ENCODE measurements at places on chromosomes 1 and 21. TPM values are rescaled to one million over a fixed set of nuclear protein-coding genes. Genes with fewer than 3 reads are reported as not detected.

DNA sequence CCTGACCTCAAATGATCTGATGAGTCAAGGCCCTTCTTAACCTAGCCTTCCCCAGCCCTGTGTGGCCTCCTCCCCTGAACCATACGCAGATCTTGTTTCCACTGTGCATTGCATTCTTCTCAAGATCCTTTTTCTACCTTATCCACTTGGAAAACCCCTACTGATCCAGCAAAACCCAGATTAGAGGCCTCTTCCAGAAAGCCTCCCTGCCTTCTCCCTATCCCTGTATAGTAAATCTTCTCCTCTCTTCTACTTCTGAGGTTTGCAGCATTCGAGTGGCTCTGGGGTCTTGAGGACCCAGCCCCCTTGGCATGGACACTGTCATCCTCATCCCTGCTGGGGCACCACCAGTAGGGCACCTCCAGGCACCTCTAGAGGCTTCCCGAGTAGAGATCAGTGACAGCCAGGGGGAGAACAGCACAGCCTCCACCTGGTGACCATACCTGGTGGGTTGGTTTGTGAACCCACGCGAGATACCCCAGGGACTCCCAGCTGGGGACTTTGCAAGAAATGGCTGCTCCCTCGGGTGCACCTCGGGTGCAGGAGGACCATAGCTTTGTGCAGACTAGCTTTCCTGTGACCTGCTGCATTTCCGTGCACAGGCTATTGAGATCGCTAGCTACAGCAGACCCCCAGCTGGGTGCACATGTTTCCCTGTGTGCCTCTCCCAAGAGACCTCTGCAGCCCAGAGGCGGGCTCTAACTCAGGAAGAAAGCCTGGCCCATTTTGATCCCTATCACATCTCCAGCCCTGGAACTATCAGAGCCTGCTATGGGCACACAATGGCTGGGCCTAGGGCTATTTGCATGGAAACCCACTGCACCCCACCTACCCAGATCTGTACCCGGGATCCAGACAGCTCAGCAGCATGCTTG is 34.2 kb downstream of the MATN1 start:
- DNase-seq = no peak

DNA sequence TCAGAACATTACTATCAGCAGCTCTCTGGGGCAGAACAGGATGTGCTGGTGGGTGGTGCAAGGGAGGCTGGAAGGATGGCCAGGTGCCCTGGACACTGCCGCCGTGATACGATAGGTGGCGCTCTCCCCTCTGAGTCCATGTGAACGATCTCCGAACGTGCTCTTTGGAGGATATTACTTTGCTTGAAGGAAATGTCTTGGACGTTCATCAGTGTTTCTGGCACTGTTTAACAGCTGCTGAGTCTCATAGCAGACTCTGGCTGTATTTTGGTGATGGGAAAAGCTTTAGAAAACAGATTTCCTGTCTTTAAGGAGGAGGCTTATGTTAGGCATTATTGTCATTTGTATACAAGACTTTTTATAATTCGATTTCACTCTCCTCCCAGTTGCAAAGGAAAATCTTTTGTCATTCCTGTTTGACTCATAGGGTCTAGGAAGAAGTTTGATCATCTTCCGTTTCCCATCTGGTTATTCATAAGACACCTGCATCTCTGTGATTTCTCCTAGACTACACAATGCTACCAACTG is 386.2 kb upstream of the ADGRL2 start:
- DNase-seq = no peak

GRCh38 chr1:195251900-195252299 is 1356.3 kb downstream of the KCNT2 start:
- DNase-seq = no peak

- DNase-seq = no peak
Measured at GRCh38 chr1:190663962-190664361, 186.3 kb upstream of the BRINP3 start.

- no peak for DNase-seq
Measured at GRCh38 chr21:25855576-25855975, 120.8 kb downstream of the GABPA start.

GRCh38 chr1:157269656-157270375 is 131.6 kb upstream of the ETV3 start:
- DNase-seq = no peak

DNA sequence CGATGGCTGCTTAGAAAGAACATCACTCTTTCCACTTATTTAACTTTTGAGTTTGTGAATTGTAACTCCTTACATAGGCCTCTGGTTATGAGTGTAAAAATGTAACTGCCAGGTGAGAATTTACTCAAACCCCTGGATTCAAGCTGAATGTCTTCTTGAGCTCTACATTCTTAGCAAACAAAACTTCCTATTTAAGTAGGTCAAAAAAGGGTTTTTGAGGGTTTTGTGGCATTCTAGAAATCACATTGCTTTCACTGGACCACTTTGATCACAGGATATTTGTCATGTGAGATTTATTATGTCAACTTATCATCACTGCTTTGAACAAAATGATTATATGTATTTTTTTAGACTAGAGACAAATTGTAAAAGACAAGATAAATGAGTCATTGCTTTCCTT is 5.7 kb downstream of the IL23R start:
- no peak for DNase-seq

Gene LCE3D
- not detected for total RNA-seq

- no peak for DNase-seq
Measured at GRCh38 chr1:95384567-95384966, 150.6 kb downstream of the RWDD3 start.

GRCh38 chr1:8111560-8111959 is 85.5 kb upstream of the ERRFI1 start:
- DNase-seq = no peak

Gene ATXN7L2
- total RNA-seq = 1.0 TPM

DNA sequence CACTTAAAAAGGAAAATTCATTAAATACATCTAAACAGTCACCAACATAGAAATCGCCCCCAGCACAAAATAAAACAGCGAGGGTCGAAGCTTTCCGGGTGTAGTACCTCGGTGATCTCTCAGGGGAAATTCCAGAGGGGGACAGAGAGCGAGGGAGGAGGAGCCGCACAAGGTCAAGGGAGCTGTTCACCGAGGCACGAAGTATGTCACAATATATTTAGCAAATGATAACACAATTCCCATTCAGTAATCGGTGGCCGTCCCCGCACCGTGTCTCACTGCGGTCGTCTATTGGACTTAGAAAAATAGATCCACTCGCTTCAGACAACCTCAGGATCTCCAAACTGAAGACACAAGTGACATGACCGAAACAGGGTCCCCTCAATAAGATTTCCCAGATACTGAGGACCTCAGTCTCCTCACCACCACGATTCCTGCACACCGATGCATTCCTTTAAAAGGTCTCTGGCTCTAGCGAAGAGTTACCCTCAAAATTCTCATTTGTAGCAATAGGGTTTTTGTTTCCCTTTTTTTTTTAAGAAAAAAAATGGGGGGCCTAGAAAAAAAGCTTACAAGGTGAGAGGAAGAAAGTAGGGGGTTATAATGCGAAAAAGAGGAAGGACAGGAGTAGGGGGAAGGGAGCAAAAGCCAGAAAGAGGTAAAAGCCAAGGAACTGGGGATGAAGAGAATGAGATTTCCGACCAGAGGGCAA is 1.1 kb downstream of the LPGAT1 start:
- peak; percentile 12 for DNase-seq

Gene C1orf52
- 16.6 TPM for total RNA-seq

Gene TMEM59
- total RNA-seq = 419 TPM

DNA sequence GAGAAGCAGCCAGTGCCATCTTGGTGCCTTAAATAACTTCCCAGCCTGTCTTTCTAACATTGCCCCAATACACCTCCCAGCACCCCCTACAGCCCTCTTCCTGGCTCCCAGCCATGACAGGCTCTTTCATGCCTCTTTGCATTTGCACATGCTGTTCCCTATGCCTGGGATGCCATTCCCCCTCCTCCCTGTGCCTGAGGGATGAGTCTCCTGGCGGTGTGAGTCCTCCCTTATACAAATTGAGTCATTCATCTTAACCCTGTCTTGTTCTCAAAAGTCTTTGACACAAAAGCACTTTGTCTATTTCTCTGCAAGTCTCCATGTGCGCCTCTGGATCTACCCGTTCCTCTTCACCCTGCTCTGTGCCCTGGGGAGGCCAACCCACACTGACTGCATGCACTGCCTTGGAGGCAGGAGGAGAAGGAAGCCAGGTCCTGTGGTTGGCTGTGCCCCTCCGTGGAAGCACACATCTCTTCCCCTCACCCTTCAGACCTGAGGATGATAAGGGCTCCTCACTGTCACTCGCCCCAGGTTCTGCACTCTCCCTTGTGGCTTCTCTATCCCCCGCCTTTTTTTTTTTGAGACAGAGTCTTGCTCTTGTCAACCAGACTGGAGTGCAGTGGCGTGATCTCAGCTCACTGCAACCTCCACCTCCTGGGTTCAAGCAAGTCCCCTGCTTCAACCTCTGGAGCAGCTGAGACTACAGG is 25.1 kb downstream of the CDCP2 start:
- no peak for DNase-seq

DNA sequence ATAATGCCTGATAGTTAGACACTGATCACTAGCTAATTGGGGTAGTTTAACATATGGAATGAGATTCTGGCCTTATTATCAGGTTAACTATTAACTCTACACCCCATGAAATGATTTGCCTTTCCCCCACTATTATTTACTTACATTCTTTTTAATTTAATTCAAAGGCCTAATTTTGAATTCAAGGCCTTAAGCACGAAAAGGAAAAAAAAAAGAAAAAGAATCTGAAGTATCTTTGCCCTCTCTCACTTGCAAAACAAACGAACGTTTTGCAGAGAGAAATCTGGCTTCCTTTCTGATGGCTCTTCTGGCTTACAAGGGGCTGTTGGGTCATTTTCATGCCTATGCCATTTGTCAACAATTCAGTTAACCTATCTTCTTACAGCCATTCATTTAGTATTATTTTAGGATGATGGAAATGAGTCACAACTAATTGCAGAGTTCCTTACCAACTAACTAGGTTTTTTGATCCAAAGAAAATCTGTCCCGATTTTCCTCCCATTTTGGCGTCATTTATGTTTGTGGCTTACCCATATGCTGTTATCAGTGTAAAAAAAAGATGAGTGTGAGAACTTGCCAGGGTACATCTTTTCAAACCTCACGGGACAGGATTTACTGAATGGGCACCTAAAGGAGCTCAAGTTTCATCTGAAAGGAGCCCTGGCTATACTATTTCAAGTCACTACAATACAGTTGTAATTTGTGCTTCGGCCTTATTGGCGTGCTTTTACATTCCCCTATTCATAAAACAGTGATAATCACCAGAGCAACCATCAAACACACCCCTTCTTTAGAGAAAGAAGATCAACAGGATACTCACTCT is 1.9 kb upstream of the ERRFI1 start:
- DNase-seq = peak; percentile 75

Measured in H4 (cell line).